MV-4-11 (cell line): ENCODE measurements at places on chromosomes 6 and 20.

DNA sequence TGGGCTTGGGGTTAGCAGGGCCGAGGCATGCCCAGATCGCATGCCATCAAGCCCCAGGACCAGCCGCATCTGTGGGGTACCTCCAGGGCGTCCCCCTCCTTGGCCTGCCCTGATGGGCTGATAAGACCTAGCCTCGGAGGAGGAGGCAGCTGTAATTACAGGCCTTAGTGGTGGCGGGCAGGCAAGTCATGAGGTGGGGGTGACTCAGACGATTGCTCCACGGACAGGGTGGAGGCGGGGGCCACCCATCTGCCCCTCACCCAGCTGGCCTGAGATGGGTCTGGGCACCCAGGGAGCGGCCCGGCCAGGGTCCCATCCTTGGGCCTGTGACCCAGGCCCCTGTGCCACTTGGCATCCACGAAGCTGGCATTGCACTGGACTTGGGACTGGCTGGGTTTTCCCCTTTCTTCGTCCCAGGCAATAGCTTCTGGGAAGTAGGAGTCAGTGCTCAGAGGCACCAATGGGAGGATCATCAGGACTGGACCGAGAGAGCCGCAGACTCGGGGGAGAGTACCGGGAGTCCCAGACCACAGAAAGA is 57.5 kb downstream of the CEBPB start:
- DNase-seq = no peak

DNA sequence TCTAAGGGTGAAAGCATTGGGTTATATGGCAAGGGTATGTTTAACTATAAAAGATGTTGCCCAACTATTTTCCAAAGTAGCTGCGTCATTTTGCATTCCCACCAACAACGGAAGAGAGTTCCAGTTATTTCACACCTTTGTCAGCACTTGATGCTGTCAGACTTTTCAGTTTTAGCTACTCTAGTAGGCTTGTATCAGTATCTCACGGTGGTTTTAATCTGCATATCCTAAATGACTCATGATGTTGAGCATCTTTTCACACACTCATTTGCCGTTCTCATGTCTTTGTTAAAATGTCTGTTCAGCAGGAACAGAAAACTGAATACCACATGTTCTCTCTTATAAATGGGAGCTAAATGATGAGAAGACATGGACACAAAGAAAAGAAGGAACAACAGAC is 122.3 kb downstream of the RNASET2 start:
- no peak for DNase-seq

GRCh38 chr6:170296423-170296745 is 5.5 kb upstream of the DLL1 start:
- DNase-seq = no peak

- peak; percentile 33 for DNase-seq
These were observed 438.3 kb downstream of the UTRN start for GRCh38 chr6:144723431-144723830.

- no peak for DNase-seq
These were observed 47.0 kb downstream of the PIGU start for GRCh38 chr20:34629904-34630303.

DNA sequence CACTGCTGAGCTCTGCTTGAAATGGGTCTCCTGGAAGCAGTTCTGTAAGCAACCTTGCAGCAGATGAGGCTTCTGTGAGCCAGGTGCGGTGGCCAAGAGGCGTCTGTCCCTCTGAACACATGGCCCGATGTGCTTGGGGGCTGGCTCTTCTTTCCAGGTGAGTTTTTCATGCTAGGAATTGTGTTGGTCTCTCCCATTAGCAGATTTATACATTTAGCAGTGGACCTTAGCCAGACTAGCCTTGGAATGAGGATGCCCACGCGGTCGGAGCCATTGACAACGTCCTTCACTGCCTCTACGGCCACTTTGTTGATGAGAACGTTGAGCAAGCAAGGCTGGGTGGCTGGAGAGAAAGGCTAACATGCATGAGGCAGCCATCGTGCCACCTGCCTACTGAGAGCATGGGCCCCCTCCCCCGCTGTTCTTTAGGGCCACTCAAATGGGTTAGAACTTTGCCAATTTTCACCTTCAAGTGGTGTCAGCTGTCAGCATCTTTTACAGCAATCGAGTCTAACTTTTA is 33.5 kb downstream of the ERMARD start:
- DNase-seq = no peak

- no peak for DNase-seq
These were observed 70.6 kb downstream of the CTNNBL1 start for GRCh38 chr20:37764333-37764935.

DNA sequence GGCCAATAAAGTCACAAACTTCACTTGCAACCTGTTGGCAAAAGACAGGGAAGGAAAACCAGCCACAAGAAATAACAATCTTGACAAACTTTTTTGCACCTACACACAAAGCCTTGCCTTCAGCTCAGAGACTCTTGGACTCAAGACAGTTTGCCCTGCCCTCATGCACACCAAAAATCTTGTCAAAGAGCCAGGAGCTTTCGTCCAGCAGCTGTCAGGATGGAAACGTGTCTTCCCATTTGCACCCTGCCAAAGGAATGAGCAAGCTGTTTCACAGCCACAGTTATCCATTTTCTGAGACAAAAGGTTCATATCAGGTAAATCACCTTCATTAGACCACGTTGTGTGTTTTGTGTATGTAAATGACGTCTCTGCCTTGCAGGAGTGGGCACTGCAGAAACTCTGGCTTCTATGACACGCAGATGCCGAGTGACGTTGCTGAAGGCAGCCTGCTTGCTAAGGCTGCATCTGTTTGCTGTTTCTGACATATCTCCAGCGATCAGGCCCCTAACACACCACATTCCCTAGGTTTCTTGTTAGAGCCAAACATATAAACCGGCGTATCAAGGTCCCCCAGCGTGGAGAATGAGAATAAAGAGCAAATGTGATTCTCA is 193.4 kb downstream of the SYNDIG1 start:
- DNase-seq = no peak

GRCh38 chr20:34403908-34404307 is 40.8 kb downstream of the ITCH start:
- DNase-seq = peak; percentile 46

DNA sequence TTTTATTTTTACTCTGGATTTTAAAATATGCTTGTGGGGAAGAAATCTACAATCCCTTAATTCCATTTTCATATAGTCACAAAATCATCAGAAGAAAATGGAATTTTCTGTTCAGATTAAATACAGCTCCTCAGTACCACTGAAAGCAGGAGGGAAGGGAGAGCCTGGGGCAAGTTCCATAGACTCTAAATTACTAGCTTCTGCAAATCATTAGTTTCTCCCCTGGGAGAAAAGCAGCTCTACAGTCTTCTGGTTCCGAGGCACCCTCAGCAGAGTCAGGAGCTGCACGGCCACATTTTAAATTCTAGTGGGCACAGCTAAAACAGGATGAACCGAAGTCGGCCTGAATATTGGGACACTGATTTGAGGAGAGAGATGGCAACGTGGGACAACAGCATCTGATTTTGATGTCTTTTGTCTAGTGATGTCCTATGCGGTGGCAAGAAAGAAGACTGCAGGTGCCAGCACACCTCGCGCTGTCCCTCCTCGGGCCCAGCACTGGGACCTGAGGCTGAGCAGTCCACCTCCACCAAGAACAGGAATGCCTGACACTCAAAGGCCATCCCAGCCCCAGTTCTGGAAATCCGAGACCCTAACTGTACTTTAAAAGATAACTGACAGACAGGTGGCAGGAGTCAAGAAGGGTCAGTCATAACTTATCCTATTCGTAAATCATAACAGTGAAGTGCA is 90.7 kb downstream of the FOXC1 start:
- no peak for DNase-seq

- no peak for DNase-seq
These were observed 1.0 kb upstream of the RBM24 start for GRCh38 chr6:17280138-17280537.

GRCh38 chr20:11957911-11958310 is 40.2 kb downstream of the BTBD3 start:
- no peak for DNase-seq

- peak; percentile 96 for DNase-seq
These were observed 21.6 kb downstream of the MOCS3 start for GRCh38 chr20:50980071-50980681.

DNA sequence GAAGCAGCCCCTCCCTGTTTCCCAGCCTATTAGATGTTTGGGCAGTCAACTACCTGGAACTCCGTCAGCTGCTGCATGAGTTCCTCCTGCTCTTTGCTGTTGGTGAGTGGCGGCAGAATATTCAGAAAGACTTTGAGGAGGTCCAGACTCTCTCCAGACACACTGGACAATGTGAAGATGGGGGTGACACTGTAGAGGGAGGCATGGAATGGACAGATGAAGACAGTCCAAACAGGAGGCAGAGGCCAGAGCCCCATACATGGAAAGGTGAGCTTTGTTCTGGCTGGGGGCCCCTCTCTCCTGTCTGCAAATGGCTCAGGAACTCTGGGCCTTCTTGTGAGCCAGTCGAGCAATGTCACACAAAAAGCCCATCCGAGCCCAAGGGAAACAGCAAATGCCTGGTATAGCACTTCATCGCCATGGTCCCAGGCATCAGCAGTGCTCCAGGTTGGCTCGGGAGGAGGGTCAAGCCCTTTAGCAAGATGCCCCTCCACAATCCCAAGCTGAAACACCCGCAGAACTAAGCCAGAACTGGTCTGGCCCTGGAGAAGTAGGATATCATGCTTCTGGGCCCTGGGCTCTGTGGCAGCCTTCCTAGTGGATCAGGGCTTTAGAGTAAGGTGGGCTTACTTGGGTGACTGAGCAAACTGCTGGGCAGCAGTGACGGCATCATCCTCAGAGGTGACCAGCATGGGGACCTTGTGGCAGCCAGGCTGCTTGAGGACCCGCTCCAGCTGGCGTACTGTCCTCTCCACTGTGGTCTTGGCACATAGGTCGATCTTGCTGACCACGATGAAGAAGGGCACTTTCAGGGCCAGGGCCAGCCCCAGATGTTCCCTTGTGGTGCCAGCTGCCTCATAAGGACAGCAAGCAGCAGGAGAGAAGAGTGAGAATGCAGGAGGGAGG is 4.9 kb downstream of the GTPBP2 start:
- no peak for DNase-seq

GRCh38 chr6:126907312-126907711 is 211.2 kb upstream of the RSPO3 start:
- DNase-seq = no peak
